ENCODE measurements at places on chromosomes 6 and 20.

GRCh38 chr6:14709066-14709670, 536.7 kb upstream of the JARID2 start:
- no peak for DNase-seq

DNA sequence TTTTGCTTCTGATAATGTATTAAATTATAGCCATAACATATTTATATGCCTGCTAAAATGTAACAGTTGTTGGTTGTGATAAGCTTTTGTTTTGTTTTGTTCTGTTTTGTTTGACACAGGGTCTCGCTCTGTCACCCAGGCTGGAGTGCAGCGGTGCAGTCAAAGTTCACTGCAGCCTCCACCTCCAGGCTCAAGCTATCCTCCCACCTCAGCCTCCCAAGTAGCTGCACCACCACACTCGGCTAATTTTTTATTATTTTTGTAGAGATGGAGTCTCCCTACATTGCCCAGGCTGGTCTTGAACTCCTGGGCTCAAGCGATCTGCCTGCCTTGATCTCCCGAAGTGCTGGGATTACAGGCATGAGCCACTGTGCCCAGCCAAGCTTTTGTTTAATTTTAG, 157.8 kb downstream of the ARID1B start:
- DNase-seq, result no peak

- no peak for DNase-seq
Observed at GRCh38 chr6:28772480-28773381, 151.1 kb downstream of the TRIM27 start.

DNA sequence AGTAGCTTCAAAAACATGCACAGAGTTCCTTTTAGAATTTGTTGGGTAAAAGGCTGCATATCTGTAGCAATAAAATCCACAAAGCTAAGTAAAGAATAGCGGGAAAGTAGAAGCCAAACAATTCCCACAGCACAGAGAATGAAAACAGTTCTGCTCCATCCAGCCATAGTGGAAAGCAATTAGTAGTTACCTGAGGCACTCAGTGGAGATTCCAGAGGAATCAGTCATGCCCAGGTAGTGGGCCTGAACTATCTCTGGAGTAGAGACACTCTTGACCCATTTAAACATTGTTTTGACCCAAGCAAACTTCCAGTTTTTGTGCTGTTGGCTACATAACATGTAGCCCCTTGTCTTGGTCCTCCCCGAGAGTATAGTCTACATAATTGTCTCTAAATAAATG, 559.5 kb upstream of the PTCHD4 start:
- no peak for DNase-seq

DNA sequence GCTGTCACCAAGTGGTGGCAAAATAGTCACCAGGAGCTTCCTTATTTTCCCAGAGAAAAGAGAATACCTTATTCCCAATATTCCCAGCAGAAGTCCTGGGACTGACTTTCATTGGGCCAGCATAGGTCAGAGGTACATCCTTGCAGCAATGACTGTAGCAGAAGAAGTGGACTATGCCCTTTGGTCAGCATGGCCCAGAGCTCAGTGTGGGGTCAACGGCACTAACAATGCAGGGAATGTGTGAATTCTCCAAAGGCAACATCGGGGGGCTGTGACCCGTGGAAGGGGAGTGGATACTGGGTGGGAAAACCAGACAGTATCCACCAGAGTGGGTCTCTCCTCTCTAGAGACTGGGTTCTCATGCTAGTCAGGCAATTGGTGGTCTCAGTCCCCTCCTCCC, 15.6 kb upstream of the LBP start:
- no peak for DNase-seq

GRCh38 chr20:45967551-45968080, 4.4 kb downstream of the ZNF335 start:
- no peak for DNase-seq

DNA sequence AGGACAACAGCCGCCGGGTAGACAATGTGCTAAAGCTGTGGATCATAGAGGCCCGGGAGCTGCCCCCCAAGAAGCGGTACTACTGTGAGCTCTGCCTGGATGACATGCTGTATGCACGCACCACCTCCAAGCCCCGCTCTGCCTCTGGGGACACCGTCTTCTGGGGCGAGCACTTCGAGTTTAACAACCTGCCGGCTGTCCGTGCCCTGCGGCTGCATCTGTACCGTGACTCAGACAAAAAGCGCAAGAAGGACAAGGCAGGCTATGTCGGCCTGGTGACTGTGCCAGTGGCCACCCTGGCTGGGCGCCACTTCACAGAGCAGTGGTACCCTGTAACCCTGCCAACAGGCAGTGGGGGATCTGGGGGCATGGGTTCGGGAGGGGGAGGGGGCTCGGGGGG, 16.7 kb upstream of the ZBTB9 start:
- no peak for DNase-seq
